ENCODE measurements at places on chromosomes 6 and 20.

- no peak for DNase-seq
Observed at GRCh38 chr6:91276315-91276714, 689.4 kb upstream of the MAP3K7 start.

DNA sequence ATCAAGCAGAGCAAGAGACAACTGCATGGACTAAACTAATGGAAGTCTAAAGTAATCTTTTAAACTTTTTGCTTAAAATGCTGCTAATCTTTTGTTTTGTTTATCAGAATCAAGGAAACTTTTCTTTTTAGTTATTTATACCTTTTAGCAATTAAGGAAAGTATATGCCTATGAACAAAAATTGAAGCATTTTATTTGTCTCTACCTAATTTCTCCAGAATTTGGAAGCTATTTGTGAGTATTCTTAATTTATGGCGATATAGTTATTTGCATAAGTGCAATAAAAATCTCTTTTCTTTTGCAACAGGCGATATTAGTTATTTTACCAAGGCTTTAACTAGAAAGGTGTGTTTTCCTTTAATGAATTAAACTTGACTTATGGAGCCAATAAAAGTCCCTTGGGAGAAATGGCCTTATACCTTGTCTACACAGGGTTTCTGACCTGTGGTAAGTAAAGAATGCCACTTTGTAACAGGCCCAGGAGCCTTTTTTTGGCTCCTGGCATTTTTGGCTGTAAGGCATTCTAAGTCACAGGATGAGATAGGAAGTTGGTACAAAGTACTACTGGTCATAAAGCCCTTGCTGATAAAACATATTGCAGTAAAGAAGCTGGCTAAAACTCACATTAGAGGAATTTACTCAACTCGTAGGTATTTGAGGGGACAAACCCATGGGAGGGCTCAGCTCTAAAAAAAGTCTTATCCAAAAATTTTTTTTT is 37.2 kb downstream of the TMEM14A start:
- no peak for DNase-seq

DNA sequence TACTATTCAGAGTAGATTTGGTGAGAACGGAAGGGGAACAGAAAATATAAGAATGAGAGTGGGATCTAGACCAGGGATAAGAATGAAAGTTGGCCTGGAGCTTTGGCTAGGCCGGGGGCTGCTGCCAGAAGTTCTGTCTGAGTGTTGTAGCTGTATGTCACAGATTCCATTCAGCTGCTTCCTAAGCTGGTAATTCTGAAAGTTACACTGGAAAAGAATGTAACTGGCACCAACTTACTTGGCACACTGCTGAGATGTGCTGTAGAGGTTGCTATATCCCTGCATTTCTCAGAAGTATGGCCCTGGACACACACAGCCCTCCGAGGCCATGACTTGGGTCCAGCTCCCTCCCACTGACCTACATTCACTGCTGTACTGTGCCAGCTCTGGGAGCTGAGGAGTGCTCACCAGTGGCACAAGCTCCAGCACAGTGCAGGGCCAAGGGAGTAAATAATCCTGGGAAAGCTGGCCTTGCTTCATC is 25.8 kb upstream of the TMEM217 start:
- DNase-seq = no peak

GRCh38 chr6:67121115-67121514 is 1414.1 kb upstream of the EYS start:
- DNase-seq = no peak

DNA sequence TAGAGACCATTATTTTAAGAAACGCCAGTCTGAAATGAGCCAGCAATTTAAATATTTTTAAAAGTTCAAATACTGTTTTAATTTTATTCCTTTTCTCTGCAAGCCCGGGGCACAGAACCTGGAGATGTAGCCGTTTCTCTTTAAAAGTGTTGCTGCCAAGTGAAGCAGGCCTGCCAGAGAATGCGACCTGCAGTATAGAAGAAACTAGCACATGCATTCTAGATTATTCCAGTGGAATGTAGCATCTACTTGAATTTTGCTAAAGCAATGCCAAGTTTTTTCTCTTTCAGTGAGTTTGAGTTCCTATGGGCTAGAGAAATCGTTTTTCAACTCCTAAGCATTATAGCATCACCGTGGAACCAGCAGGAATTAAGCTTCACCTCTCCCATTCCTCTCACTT is 101.3 kb downstream of the QRSL1 start:
- no peak for DNase-seq

DNA sequence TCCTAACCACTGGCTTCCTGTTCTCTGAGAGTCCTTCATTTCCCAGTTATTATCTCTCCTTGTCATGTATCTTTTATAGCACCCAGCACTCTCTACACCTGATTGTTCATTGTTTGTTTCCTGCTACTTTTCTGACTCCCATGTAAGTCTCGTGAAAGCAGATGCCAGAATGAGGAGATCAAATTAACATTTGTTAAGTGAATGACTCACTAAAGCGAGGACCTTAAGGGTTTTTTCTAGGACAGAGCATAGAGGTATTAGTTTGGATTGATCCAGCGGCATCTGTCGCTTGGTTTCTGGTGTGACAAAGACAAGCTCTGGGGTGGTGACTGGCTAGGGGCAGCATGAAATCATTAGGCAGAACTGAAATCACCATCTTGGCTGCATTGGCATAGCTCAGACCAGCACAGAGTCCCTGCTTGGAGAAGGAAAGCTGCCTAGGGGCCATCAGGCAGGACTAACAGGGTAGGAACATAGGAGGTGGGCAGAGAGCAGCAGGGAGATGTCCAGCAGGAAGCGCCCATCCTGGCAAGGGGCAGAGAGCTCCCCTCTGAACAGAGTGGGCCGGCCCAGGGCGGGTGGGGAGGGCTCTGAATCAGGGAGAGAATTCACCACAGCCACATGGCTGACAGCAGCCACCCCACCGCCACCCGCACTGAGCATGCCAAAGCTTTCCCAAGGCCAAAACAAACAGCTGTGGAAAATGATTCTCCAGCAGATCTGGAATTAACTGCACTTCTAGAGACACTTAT is 97.1 kb upstream of the CEP85L start:
- no peak for DNase-seq

DNA sequence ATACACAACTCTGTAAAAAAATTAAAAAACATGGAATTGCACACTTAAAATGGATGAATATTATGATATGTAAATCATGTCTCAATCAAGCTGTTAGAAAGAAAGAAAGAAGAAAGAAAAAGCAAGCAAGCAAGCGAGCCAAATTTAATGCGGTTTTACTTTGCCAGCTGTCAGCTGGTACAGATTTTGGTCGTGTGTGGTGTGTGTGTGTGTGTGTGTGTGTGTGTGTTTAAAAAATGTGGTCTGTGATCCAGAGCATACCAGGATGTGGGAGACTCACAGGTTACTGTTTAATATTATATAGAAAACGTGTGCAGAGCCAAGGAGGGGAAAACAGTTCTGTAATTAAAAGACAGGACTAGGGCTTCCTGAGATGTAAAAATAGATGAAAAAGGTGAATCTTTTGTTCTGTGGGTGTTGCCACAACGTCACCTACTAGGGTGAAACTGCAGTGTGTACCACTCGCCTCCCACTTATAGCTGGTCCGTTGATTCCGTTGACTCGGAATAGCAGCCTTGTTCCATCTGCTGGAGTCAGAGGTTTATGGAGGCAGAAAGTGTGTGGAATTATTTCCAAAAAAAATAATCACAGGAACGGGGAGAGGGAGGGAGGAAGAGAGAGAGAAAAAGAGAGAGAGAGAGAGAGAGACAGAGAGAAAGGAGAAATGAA is 197.7 kb downstream of the BCAS1 start:
- peak; percentile 66 for DNase-seq

GRCh38 chr6:139659711-139660110 is 285.3 kb upstream of the CITED2 start:
- DNase-seq = no peak

GRCh38 chr6:101705866-101706265 is 312.4 kb downstream of the GRIK2 start:
- no peak for DNase-seq

DNA sequence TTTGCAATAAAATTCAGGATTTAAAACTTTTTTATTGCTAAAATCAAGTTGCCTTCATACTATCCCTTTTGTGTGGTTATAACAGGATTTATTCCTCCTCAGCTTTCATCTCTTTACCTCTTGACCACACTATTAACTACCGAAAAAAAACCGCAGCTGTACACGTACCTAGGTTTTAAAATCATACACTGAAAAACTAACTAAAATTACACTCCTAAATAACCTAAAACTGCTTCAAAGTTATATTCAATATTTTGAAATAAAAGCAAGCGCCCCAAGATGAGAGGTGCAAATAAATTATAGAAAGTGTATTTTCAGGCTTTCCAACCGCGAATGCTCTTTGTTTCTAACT is 1.4 kb downstream of the MPC1 start:
- no peak for DNase-seq

GRCh38 chr6:133353061-133353460 is 111.9 kb downstream of the EYA4 start:
- no peak for DNase-seq

GRCh38 chr6:89035252-89036101 is 45.1 kb upstream of the PNRC1 start:
- DNase-seq = no peak

DNA sequence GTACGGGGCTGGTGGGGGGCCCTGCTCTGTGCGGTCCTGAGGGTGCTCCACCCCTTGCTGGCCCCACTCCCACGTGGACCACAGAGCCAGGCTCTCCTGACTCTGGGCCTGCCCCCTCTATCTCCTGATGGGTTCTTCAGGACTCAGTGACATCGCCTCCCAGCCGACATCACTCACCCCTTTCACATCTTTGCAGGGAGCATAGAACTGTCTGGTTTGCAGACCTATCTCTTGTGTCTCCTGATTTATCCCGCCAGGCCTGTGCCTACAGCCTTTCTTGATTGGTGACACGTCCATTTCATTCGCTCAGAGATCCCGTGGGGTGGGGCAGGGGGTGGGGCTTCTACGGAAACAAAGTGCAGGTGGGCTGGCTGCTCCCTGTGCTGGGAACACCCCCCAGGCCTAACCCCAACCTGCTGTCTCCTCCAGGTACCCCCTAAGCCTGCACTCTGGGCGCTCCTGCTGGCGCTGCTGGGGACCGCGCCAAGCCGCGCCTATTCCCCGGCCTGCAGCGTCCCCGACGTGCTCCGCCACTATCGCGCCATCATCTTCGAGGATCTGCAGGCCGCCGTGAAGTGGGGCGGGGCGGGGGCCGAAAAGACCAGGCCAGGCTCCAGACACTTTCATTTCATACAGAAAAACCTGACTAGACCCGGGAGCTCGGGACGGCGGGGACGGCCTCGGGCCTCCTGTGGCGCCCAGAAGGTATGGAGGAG is 1.7 kb downstream of the C20orf204 start:
- no peak for DNase-seq

DNA sequence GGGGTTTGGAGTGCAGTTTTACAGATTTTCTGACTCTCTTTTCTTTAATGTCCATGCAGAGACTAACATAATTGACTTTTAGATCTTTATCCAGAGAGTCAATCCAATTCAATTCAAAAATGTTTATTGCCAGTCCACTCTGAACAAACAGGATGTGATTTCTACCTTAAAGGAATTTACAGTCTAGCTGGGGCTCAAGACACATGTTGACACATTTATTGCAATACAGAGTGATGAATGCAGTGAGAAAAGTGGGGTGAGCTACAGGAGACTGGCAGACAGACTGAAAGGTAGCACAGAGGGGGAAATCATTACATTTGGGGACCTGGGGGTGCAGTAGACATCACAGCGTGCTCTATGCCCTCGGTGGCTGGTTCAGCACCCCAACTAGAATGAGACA is 193.9 kb downstream of the SLC24A3 start:
- no peak for DNase-seq

GRCh38 chr6:31831350-31832215 is 4.0 kb downstream of the HSPA1B start:
- no peak for DNase-seq

GRCh38 chr20:43564993-43565757 is 6.3 kb downstream of the SGK2 start:
- no peak for DNase-seq

DNA sequence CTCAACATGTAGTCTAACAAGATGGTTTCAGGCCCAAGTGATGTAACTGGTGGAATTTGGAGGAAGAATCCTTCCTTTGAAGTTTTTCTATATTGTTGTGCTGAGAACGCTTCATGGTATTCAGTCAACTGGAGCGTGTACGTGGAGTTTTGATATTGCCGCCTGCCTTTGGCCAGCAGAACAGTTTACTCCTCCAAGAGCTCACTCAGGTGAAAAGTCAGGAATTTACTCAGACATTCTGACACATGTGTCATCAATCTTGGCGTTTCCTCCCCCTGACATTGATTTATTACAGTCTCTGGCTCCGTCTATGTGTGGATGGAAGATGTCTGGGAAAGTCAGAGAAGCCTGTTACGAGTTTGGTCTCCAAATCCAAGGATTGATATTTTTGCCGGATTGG is 19.0 kb upstream of the TGM2 start:
- no peak for DNase-seq

- no peak for DNase-seq
Observed at GRCh38 chr6:21628160-21628559, 34.6 kb downstream of the SOX4 start.

- no peak for DNase-seq
Observed at GRCh38 chr6:72704979-72705378, 83.1 kb downstream of the KCNQ5 start.

- no peak for DNase-seq
Observed at GRCh38 chr6:7154341-7155139, 46.8 kb downstream of the RREB1 start.

Data from CD4-positive, alpha-beta T cell treated with Interleukin-17A for 4 hours (primary cell).